ENCODE measurements at places on chromosomes 2 and 18.

GRCh38 chr2:203016716-203017115, 2.0 kb downstream of the NBEAL1 start:
- no peak for DNase-seq

GRCh38 chr2:150282771-150283371, 204.6 kb downstream of the RND3 start:
- no peak for DNase-seq

- DNase-seq: no peak
Measured at GRCh38 chr2:3603536-3604206, 8.8 kb downstream of the COLEC11 start.

DNA sequence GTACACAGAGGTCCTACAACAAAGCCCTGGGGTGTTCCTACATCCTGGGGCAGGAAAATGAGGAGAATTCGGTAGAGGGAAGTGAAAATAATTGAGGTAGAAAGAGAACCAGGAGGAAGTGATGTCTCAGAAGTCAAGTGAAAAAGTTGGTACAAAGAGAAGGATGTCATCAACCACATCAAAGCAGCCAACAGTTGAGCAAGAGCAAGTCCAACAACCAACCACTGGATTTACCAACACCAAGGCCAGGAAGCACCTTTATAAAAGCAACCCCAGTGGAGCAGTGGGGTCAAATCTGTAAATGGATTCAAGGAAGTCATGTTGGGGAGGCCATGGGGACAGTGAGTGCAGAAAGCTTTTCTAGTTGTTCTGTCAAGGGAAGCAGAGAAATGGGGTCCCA, 360.4 kb downstream of the ZNF516 start:
- DNase-seq: no peak

- no peak for DNase-seq
Measured at GRCh38 chr18:51716277-51716676, 518.8 kb upstream of the MEX3C start.

Measured in SJSA1 (cell line).